Stimulated activated CD4-positive, alpha-beta T cell treated with anti-CD3 and anti-CD28 coated beads, TNF-alpha, amount 100 ng/mL, for 4 hours (primary cell): ENCODE measurements at places on chromosomes 16 and 17.

DNA sequence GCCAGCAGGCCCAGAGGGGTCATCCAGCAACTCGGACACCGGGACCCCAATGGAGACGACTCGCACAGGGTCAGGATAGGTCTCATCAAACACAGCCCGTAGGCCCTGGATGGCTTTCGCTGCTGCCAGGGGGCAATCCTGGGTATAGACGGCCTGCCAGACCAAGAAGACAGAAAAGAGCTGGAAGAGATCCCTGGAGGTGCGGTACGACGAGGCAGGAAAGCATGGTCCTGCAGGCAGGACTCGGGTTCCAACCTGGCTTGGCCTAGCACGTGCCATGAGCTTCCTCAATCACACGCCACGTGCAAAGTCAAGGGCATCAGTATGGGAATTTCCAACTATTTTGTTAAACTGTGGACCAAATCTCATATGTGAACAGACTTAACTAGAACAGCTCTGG lies 6.3 kb upstream of the EXOSC6 start:
- DNase-seq: no peak

- DNase-seq: no peak
Observed at GRCh38 chr16:29644338-29644857, 18.6 kb upstream of the SPN start.

DNA sequence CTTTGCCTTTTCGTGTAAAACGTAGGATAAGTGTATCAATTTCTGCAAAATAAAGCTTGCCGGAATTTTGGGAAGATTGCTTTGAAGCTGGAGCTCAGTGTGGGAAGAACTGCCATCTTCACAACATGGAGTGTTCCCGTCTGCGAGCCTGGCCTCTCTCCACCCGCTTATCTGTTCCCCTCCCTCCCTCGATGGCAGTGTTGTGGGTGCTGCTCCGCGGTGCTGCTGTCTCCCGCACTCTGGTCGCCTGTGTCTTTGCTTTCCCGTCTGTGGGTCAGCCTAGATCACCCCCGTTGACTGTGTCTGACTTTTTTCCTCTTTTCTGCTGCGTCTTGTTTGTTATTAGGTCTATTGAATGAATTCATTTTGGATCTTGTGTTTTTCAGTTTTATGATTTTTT lies 17.0 kb downstream of the ACSF3 start:
- DNase-seq: no peak

DNA sequence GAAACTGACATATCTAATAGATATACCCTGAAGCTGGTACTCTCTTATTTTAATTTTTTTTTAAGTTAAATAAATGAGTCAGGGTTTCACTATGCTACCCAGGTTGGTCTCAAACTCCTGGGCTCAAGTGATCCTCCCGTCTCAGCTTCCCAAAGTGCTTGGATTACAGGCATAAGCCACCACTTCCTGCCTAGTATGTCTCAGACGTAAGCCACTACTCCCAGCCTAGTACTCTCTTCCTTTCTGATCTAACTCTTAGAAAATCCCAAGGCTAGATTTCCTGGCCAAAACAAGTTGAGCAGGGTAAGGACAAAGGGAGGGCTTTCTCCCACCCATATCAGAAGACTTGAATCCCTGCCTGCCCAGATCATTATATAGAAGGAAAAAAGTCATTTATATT lies 33.7 kb downstream of the HOXB1 start:
- no peak for DNase-seq

GRCh38 chr17:35799942-35800341 lies 4.5 kb upstream of the MMP28 start:
- DNase-seq: no peak

DNA sequence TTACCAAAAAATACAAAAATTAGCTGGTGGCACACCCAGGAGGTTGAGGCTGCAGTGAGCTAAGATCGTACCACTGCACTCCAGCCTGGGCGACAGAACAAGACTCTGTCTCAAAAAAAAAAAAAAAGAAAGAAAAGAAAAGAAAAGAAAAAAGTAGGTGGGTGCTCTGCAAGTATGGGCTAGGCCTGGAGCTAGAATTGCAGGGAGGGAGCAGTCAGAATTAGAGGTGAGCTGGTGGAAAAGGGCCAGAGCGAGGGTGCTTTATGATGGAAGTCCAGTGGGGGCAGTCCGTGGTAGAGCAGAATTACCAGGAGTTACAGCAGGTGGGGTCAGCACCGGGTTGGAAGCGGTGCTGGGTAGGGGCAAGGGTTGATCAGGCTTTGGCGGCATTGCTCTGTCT lies 57.0 kb upstream of the KDM6B start:
- DNase-seq: no peak

DNA sequence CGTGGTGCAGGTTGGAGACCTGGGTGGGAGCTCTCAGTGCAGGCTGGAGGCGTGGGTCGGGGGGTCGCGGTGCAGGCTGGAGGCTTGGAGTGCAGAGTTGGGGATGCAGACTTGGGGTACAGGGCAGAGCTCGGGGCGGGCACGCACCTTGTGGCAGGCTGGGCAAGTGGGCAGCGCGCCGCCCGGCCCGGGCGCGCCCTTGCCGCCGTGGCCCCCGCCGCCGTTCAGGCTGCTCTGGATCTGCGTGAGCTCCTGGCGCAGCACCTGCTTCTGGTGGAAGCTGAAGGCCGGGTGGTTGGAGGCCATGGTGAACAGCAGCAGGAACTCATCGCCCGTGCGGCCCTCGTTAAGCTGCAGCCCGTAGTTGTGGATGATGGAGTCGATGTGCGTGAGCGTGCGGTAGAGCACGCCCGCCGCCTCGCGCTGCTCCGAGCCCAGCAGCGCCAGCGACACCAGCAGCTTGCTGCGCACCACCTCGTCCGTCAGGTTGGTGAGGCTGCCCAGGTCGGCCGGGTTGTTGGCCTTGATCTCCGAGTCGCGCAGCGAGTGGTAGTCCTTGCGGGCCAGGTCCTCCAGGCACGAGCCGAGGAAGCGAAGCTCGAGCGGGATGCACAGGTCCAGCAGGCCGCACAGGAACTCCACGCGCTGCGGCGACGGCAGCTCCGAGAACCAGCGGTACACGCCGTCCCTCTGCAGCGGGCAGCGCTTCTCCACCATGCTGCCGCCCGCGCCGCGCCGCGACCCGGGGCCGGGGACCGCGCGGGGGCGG lies 1.1 kb downstream of the ZCCHC14 start:
- no peak for DNase-seq

- DNase-seq: no peak
Observed at GRCh38 chr17:65020284-65020683, 36.3 kb downstream of the GNA13 start.

DNA sequence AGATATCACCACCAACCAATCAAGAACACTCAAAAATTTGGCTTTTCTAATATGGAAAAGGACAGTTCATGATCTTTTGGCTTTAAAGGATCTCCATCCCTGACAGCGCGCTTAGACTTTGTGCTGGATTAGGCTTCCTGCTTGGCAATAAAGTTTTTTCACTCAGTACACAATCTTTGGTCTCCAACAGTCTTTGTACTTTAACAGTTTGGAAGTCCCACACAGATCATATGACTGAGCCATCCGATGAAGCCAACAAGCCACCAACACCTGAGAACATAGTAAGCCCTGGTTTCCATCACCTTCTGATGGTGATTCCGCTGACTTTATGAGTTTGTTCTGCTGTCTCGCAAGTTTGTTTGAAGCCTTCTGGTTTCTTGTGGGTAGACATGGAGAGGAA lies 34.3 kb downstream of the SMURF2 start:
- DNase-seq: no peak

- DNase-seq: no peak
Observed at GRCh38 chr16:48372744-48373143, 12.5 kb downstream of the SIAH1 start.

GRCh38 chr16:3281222-3281820 lies 2.0 kb upstream of the ZNF263 start:
- no peak for DNase-seq

GRCh38 chr17:28675980-28676379 lies 14.0 kb downstream of the SUPT6H start:
- no peak for DNase-seq
